GM23248 (cell line): ENCODE measurements at places on chromosomes 11 and 22. TPM values are rescaled to one million over a fixed set of nuclear protein-coding genes. Genes with fewer than 3 reads are reported as not detected.

DNA sequence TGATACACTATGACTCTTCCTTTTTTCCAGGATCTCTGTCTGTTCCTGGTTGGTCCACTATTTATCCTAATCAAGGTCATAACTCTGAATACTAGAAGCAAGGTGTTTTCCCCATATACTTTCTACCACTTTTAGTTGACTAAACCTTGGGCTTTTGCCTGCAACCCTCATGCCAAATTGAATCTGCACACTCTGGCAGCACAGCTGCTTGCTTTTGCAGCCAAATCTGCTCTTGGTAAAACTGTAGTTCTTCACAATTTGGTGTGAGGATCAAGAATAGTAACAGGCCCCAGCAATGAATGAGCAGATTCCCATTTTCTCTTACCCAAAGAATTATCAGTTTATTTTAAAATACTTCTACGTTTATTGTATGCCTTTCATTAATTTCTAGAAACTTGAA is 586.5 kb upstream of the CNTN5 start:
- no peak for DNase-seq

DNA sequence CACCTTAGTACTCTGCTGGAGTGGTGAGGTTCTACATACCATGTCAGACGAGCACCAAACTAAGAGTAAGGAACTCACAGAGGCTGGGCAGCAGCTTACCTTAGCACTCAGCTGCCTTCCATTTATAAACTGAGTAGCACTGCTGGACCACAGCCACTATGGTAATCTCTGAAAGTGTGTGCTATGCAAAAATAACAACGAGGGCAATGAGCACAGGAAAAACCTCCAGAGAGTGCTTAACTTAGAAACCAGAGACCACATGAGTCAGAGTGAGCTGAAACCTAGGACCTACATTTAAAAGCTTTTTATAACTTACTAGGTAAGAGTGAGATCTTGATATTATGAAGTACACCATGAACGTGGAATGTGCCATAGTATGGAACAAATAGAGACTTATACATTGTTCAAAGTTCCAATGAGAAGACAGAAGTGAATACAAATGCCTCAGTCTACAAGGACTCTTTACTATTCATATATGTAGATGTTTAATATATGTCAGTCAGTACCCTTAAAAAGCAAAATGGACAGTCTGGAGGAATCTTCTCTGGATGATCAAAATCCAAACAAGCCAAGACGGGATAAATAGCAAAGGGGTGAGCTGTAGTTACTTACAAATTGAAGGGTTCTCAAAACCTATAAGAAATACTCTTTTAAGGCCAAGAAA is 17.2 kb upstream of the CD59 start:
- DNase-seq: peak; percentile 67

- peak; percentile 15 for DNase-seq
Measured at GRCh38 chr11:128949791-128950454, 7.3 kb upstream of the TP53AIP1 start.

DNA sequence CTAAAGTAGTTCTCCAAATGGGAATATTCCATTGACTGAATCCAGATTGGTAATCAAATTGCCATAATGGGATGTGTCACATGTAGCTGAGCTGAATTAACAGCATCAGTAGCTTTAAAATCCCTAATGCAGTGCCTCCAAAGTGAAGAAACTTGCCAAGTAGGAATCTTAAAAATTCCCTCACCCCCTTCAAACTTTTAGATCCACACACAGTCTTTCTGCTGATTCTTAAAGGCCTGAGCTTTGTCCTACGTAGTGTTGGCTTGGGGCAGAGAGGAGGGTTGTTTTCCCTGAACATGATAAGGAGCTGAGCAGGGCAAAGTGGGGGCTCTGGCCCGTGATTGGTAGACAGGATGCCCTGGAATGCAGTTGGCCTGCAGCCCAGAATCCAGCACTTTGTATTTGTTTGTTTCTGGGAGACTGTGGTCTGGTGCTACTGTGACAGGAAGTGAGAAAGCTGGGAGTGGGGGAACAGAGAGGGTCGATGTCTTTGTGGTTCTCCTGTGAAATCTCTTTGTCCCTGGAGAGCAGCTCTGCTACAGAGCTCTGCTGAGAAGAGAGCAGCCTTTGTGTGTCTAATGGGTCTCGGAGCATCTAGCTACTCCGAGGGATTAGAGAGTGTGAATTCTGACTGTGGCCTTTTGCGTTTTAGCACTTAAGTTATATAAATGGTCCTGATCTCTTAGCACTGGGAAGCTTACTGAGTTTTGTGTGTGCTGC is 16.9 kb downstream of the CTNND1 start:
- DNase-seq: peak; percentile 92

DNA sequence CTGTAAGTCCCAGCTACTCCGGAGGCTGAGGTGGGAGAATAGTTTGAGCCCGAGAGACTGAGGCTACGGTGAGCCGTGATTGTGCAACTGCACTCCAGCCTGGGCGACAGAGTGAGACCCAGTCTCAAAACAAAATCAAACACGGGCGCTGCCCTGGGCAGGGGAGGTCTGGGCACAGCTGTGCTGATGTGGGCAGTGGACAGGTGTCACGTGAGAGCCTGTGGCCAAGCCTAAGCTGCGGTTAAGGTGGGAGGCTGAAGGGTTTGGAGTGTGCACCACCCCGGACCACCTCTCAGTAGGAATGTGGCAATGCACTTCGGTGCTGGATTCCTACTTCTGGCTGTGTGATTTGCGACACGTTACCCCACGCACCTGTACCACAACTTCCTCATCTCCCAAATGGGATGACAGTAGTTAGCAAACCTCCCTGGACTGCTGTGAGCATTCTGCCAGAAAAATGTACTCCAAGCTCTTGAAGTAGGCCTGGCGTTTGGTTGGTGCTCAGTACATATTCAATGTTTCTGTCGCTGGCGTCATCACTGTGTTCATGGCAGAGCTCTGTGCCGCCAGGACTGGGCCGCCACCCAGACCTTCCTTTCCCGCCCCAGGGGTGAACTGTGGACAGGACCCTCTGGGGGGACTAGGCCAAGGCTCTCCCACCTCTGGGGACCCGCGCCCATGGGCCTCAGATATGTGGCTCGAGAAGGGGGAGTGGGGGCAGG is 807 bp upstream of the ZNF74 start:
- DNase-seq: peak; percentile 9

DNA sequence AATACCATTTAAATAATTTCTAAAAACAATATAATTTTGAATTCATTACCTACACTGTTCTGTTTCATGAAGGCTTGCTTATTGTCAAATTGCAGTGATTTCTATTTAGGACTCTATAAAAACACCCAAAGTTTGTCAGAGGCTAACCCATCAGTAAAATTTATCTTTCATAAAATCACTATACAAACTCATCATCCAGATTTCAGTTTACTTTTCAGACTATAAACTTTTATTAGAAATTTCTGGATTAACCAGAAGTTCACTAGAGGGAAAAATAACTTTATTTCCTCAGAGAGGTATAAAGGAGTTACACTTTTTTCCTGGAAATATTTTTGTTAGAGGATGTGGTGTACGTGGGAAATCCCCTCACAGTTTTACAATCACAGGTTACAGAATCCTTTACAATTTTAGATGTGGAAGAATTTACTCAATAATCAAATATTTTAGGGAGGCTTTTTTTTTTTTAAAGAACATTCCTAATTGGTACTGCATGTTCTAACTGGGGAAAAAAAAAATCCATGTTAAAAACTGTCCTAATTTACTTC is 176.7 kb downstream of the SWAP70 start:
- DNase-seq: no peak

GRCh38 chr11:44779736-44780520 is 53.2 kb downstream of the TSPAN18 start:
- no peak for DNase-seq

The PLAAT2 gene
- total RNA-seq: not detected in 2 replicates

The MADD gene
- 17.4 and 20.4 TPM in 2 replicates for total RNA-seq

The NAALAD2 gene
- 0.76 TPM in 1 of 2 replicates, not detected in the other for total RNA-seq

The GGTLC3 gene
- total RNA-seq: not detected in 2 replicates

The CASP4 gene
- total RNA-seq: 111 and 114 TPM in 2 replicates
